T-helper 1 cell treated with Interleukin-12 subunit alpha and Interleukin-12 subunit beta and Interleukin-4 antibody, amounts not matched to agents 30 ng/mL and 1 ng/mL, for 36 hours (primary cell): ENCODE measurements at places on chromosomes 12 and 14. TPM values are rescaled to one million over a fixed set of nuclear protein-coding genes. Genes with fewer than 3 reads are reported as not detected.

KRT3 gene
- not detected in 2 replicates for total RNA-seq

ACVRL1 gene
- not detected in 2 replicates for total RNA-seq

CDKL1 gene
- 7.5 and 9.9 TPM in 2 replicates for total RNA-seq

CMA1 gene
- not detected in 2 replicates for total RNA-seq

AEBP2 gene
- 62.1 and 64.8 TPM in 2 replicates for total RNA-seq

ABCC9 gene
- total RNA-seq = not detected in 2 replicates

TOMM20L gene
- not detected in 2 replicates for total RNA-seq

B4GALNT3 gene
- 13.4 and 13.6 TPM in 2 replicates for total RNA-seq

ZC2HC1C gene
- total RNA-seq = 0.98 and 1.3 TPM in 2 replicates

FAM90A1 gene
- total RNA-seq = 0.07 TPM in 1 of 2 replicates, not detected in the other

EVL gene
- 1,155 and 1,194 TPM in 2 replicates for total RNA-seq

APOF gene
- total RNA-seq = not detected in 2 replicates

KRT72 gene
- 1.6 and 1.7 TPM in 2 replicates for total RNA-seq

TMEM263 gene
- total RNA-seq = 22.6 and 26.2 TPM in 2 replicates

BMP4 gene
- total RNA-seq = not detected in 2 replicates

SLC7A8 gene
- total RNA-seq = 0.25 TPM in 1 of 2 replicates, not detected in the other

USP44 gene
- 3.2 and 4.3 TPM in 2 replicates for total RNA-seq
